ENCODE measurements at places on chromosomes 7 and 10.

GRCh38 chr7:80533287-80533686, 21.4 kb upstream of the GNAT3 start:
- H3K27me3 ChIP-seq = no peaks in the 10 kb centered on the region
- no peak overlapping the region for H3K4me3 ChIP-seq
- no peak overlapping the region for H3K27ac ChIP-seq
- DNase-seq = no peak

DNA sequence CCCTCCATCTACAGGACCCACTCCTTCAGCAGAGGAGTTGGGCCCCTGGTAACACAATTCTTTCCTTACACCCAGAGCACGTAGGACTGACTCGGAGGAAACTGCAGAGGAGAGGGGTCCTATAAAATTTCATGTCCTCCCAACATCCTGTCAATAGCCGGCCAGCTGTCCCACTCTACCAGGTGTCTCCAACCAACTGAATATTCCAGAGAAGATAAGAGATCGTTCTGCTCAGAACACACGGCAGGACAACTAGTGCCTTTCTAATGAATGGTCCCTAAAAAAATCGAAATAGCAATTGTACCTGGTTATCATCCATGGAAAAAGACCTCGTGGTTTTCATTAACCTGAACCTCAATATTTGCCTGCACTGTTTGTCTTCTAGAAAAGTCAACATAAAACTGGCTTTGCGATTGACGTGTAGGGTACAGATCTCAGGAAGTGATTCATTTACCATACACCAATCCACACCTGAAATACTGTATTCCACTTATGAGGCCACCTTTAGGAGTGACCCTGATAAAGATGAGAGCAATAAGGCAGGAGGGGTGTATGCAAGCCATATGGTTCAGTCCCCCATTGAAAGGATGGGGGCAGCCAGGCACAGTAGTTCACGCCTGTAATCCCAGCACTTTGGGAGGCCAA, 111.7 kb downstream of the PARP12 start:
- no peak for DNase-seq
- H3K27ac ChIP-seq = no peak overlapping the region
- peaks cover 14% of the 10 kb centered on the region for H3K27me3 ChIP-seq
- peaks cover 24% of the 10 kb centered on the region for H3K4me1 ChIP-seq
- no peak overlapping the region for H3K4me3 ChIP-seq
- peaks cover 7% of the 10 kb centered on the region for H3K36me3 ChIP-seq

GRCh38 chr7:144517749-144518148, 114.3 kb upstream of the NOBOX start:
- no peak overlapping the region for H3K4me3 ChIP-seq
- DNase-seq = no peak
- H3K27ac ChIP-seq = no peak overlapping the region
- peaks cover 31% of the 10 kb centered on the region for H3K4me1 ChIP-seq

DNA sequence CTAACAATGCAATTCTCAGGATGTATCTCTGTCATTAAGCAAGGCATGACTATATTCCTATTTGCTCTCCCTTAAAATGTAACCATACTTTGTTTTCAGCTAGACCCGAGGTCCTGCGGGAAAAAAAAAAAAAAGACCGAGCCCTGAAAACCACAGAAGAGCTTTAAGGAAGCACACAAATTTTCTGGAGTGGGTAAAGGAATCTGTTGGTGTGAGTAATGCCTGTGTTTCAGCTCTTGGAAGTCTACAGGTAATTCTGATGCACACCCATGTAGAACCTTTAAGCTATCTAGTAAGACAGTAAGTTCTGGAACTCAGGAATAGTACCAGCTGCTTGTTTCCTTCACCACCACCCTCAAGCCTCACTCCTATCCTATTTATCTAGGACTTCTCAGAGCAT, 351.1 kb downstream of the PARD3 start:
- no peak overlapping the region for H3K4me3 ChIP-seq
- no peak overlapping the region for H3K27ac ChIP-seq
- no peaks in the 10 kb centered on the region for H3K27me3 ChIP-seq
- no peak for DNase-seq
- peaks cover 13% of the 10 kb centered on the region for H3K36me3 ChIP-seq
- H3K4me1 ChIP-seq = no peaks in the 10 kb centered on the region

GRCh38 chr10:34758447-34758996, 56.6 kb downstream of the PARD3 start:
- H3K27me3 ChIP-seq = peaks cover 4% of the 10 kb centered on the region
- H3K27ac ChIP-seq = peak overlapping the region; percentile 89
- peaks cover 50% of the 10 kb centered on the region for H3K4me1 ChIP-seq
- no peak for DNase-seq
- peaks cover 5% of the 10 kb centered on the region for H3K36me3 ChIP-seq
